ENCODE measurements at places on chromosomes 3 and 15. TPM values are rescaled to one million over a fixed set of nuclear protein-coding genes. Genes with fewer than 3 reads are reported as not detected.

GRCh38 chr3:50876947-50877346, 202.2 kb downstream of the DOCK3 start:
- DNase-seq, result no peak

LRRC15 gene
- total RNA-seq, result not detected

AP3B2 gene
- total RNA-seq, result 0.40 TPM

DNA sequence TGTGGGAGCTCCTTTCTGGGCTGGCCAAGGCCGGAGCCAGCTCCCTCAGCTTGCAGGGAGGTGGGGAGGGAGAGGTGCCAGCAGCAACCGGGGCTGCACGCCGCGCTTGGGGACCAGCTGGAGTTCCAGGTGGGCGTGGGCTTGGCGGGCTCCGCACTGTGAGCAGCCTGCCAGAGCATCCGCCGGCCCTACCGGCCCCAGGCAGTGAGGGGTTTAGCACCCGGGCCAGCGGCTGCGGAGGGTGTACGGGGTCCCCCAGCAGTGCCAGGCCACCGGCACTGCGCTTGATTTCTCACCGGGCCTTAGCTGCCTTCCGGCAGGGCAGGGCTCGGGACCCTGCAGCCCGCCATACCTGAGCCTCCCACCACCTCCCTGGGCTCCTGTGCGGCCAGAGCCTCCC, 651.0 kb upstream of the ARPP21 start:
- no peak for DNase-seq

DNA sequence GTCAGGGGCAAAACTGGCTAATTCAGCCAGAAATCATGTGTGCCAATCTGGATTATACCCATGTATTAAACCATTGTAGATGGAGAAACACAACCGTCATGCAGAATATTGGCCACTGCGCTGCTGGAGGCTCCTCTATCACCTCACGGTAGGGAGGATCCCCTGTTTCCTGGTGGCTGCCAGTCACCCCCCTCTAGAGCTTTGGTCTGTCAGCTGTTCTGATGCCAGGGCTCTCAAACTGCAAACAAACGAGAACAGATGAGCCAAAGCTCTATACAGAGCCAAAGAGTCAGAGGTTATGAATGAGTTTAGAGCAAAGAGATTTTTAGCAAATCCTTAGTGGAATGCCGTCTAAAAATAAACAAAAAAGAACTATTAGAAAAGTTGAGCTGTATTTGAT, 62.5 kb downstream of the IL20RB start:
- no peak for DNase-seq

DNA sequence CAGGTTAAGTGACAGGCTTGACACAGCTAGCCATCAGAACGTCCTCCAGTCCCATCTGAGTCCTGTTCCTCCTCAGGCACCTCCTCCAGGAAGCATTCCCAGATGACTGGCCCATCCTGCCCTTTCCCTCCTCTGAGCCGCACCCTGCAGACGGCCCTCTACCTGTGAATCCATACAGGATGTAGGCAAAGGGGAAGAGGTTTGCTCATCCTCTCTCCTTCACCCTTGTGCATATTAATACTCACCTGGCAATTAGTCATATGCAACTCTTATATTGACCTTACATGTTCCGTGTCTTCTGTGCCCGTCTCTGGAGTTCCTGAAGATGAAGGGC, 61.9 kb downstream of the SMAD3 start:
- no peak for DNase-seq

GRCh38 chr3:71111784-71112440, 471.6 kb downstream of the FOXP1 start:
- DNase-seq, result peak; percentile 70

- peak; percentile 25 for DNase-seq
Measured at GRCh38 chr3:141845407-141846049, 30.9 kb upstream of the ATP1B3 start.

- no peak for DNase-seq
Measured at GRCh38 chr3:16089521-16089920, 85.0 kb upstream of the GALNT15 start.

- DNase-seq, result no peak
Measured at GRCh38 chr3:100420885-100421284, 19.5 kb downstream of the LNP1 start.

DNA sequence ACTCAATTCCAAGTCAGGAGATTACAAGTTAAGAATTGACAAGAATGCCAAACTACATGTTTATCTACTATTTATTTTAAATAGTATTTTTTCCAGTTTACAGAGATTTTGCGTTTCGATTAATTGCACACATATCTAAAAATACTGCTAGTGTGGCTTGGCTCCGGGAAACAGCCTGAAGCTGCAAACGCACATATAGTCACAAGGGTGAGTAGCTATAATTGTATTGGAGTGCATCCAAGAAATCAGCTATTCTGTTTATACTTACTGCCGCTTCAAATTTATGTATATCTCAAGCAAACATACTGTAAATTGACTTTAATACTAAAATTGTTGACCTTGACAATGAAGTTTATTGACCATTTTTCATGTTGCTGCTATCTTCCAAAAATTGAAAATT, 77.0 kb upstream of the PLSCR5 start:
- no peak for DNase-seq

KIF9 gene
- total RNA-seq, result 3.3 TPM

DNA sequence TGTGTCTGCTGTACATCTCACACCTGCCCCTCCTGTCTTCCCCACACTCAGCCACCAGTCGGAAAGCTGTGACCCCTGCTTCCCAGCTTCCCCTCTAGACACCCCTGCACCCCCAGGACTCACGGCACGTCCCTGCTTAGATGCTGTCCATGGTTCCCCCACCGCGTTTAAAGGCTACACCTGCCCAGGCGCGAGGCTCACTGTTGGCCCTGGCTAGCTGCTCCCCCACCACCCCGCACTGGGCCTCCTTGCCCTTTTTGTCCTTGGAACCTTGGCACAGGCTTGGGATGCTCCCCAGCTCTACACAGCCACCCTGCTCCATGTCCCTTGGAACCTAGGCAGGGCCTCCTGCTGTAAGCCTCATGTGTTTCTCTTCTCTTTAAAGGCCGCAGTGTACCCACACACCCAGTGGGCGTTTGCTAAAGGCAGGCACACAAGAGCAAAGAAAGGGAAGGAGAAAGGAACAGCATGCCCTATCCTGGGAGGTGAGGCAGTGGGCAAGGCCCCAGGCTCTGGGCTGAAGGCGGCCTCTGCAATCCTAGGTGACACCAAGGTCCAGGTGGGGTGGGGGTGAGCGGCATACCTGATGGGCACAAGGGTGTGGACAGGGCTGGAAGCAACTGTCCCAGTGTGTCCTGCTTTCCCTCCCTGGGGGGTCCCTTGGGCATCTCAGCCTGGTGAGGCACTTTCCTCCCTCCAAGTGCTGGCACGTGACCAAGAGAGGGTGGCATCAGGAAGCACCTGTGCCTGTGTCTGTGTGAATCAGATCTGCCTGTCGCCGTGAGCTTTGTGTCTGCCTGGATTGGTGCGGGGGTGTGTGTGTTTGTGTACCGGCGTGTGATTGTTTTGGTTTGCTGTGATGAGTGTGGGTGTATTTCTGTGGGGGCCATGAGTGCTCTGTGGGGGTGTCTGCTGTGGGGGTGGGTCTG, 54.4 kb downstream of the TPRA1 start:
- no peak for DNase-seq

DNA sequence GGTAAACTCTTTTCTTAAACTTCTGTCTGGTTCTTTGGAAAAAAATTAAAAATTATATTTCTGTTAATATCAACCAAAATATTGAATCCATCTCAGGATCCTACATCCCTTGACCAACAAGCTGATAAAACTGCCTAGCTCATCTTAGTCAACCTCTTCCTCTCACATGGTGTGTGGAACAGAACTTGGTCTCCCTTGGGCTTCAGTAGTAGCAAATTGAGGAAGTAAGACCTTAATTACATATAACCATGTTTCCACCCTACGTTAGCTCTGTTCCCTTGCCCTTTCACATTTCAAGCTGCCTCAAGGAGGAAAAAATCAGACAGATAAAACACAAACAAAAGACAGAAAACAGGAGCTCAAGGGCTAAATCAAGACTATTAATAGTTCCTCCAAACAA, 116.4 kb downstream of the GREM1 start:
- no peak for DNase-seq

DNA sequence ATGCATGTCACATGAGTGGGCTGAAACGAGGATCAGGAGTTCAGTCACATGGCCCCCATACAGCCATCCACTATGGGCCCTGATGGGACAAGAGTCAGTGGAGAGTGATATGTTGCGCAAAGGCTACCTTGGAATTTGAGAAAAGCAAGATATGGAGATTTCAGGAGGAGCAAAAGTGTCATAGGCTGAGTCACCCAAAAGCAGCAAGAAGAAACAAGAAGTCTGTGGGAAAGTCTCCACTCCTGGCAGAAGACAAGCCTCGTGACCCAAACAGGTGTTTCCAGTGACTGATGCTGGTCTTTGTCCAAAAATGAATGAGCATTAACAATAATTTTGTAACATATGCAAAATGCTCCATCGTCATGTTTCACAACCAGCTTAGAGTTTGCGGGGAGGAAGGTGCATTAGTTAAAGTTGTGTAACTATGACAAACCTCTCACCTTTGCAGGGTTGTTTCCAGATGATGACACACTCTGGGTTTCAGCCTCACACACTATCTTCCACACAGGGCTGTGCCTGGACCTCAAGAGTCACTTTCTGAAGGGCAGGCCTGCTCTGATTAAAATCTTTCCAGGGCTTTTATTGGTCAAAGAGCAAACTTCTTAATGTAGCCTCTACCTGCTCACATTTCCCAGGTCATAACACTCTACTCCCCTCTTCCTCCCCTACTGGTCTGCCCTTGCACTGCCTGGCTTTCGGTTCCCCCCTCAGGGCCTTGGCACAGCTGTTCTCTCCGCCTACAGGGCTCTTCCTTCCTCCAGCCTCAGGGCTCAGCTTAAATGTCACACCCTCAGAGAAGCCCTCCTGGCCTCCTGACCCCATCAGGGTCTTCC, 3.9 kb upstream of the DNASE1L3 start:
- DNase-seq, result peak; percentile 75

GRCh38 chr3:56754741-56755417, 46.9 kb downstream of the ARHGEF3 start:
- peak; percentile 38 for DNase-seq

- DNase-seq, result no peak
Measured at GRCh38 chr15:76964157-76964556, 30.8 kb upstream of the PSTPIP1 start.

BNC1 gene
- total RNA-seq, result not detected

GRCh38 chr3:197522881-197523441, 32.8 kb downstream of the BDH1 start:
- DNase-seq, result no peak

- DNase-seq, result no peak
Measured at GRCh38 chr3:152885076-152885475, 50.1 kb downstream of the P2RY1 start.

- no peak for DNase-seq
Measured at GRCh38 chr3:8481380-8481779, 20.2 kb upstream of the LMCD1 start.

DNA sequence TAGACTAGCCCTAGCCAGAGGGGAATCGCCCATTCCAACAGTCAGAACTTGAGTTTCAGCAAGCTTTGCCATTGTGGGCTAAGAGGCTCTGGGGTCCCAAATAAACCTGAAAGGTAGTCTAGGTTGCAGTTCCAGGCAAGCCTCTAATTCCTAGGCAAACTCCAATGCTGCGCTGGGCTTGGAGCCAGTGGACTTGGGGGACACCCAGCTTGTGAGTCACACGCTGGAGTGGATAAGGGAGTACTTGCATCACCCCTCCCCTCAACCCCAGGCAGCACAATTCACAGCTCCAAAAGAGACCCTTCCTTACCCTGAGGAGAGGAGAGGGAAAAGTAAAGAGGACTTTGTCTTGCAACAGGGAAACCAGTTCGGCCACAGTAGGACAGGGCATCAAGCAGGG, 105.2 kb upstream of the DPPA4 start:
- DNase-seq, result no peak

- DNase-seq, result peak; percentile 94
Measured at GRCh38 chr3:52220380-52221026, 4.9 kb downstream of the TLR9 start.

DNA sequence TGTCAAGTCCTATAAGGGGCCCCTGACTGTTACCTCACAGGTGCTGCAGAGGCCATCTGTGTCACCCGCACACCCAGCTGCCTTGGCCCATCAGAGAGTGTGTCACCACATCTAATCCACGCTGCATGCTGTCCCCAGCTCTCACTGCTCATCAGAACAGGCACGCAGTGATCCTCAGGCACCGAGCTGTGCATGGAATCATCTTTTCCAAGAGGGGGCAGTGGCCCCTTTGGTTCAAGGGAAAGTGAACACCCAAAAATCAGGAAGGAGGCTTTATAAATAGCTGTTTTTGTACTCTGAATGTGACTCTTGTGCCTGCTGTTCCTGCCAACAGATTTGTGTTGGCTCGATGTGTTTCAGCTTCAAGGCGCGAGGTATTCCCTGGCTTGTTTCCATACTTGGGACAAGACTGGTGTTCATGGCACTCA, 110.3 kb upstream of the ETV5 start:
- no peak for DNase-seq

- DNase-seq, result peak; percentile 4
Measured at GRCh38 chr3:126551121-126551838, 7.5 kb downstream of the C3orf22 start.

DNA sequence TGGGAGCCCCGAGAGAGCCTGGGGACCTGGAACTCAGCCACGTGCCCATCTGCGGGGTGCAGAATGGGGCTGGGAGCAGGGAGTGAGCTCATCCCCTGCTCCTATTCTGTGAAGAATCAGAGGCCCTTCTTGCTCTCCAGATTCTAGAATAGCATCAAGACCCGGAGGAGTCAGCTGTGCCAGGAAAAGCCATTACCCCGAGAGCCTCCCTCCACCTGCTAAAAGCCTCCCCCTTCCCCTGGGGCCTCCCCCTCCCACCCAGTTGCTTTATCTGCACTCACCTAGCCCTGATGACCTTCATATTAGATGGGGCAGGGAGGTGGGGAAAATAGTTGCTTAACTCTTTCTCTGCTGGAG, 23.1 kb downstream of the CCDC33 start:
- DNase-seq, result no peak

CLDN1 gene
- total RNA-seq, result 0.22 TPM

PLSCR5 gene
- total RNA-seq, result not detected

DNA sequence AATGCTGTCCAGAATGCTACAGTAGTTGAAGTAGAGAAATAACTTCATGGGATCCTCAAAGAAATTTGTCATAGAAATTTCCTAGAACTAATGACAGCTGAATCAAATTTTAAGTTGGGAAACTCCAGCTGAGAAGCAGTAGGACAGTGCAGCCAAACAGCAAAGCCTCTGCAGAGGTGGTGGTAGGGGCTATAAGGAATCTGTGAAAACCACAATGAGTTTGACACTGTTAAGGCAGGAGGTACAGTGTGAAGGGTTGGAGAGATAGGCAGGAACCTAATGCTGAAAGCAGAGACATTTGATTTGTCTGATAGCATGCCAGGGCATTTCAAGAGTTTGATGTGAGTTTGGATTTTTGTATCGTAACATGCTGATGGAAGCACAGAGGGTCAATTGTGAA, 22.0 kb downstream of the ASTE1 start:
- DNase-seq, result no peak

GOLGA6L4 gene
- total RNA-seq, result 1.6 TPM

PIGZ gene
- total RNA-seq, result 0.71 TPM

DNA sequence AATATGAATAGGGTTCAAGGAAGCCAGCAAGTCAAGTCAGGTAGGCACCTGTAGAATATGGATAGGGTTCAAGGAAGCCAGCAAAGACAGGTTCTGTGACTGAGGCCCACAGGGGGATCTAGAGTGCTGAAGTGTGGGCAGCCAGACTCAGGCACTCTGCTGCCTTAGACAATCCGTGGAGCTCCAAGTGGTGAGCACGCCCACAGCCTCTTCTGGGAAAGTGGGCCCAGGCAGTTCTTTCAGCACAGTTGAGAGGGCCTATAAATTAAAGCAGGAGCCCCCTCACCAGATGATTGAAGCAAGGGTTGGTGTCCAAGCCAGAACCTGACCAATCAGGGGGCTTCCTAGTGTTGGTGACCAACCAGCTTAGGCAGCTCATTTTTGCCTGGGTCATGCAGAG, 51.0 kb downstream of the ANP32A start:
- DNase-seq, result no peak

All from activated CD4-positive, alpha-beta memory T cell treated with anti-CD3 and anti-CD28 coated beads for 36 hours (primary cell).